ENCODE measurements at places on chromosomes 4 and X.
A peak's percentile ranks its signal among the peaks of the same experiment; 100 is the strongest.

DNA sequence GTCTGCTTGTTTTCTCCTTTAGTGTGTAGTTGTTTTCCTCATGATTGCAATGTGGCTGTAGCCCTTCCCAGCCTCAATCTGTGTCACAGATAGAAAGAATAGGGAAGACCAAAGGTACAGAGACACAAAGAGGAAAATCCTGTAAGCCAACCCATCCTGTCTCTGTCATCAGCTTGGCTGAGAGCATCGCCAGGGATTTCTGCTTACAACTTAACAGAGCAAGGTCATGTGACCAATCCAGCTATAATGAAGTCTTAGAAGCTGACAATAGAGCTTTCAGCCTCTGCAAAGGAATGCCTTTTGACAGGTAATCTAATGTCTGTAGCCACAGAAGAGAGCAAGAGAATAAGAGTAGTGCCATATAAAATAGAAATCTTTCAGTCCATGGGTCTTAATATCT lies 1598.0 kb upstream of the AGA start:
- DNase-seq = no peak

DNA sequence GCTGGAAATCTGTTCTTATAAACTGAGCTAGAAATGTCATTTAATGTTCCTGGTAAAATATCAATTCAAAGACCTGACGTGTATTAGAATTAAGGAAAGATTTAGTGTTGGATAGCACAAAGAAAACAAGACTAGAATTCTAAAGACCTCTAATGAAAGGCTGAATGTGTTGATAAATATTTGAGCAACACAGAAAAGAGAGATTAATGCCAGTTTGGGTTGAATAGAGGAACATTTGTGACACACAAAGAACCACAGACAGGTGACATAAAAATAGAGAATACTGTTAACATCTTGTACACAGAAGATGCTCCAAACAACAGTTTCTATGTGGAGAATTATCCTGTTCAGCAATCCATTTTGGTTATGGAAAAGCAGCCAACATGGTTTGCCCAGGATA lies 222.1 kb upstream of the GALNT7 start:
- DNase-seq = no peak

- DNase-seq = no peak
Measured at GRCh38 chr4:82903737-82904136, 3.2 kb downstream of the THAP9 start.

DNA sequence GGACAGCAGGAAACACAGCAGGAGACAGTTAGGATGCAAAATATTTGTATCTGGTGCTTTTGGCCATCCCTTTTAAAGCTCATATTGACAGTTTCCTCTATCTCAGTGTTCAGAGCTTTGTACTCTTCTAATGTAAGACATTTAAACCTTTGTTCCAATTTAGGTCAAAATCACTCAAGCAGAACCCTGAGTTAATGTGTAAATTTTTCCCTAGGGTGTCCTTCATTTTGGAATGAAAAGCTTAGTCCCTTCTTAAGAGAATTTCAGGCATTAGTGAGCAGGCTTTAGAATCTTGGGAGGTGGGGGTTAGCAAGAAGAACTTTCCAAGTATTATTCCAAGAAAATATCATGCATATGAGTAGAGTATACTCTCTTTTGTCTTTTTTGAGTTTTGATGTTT lies 188.7 kb downstream of the GBA3 start:
- no peak for DNase-seq

- DNase-seq = peak; percentile 4
Measured at GRCh38 chrX:9271789-9272525, 192.9 kb upstream of the TBL1X start.

GRCh38 chrX:116111497-116111896 lies 59.0 kb upstream of the AGTR2 start:
- no peak for DNase-seq

GRCh38 chr4:94523617-94524016 lies 71.9 kb downstream of the PDLIM5 start:
- peak; percentile 68 for DNase-seq

DNA sequence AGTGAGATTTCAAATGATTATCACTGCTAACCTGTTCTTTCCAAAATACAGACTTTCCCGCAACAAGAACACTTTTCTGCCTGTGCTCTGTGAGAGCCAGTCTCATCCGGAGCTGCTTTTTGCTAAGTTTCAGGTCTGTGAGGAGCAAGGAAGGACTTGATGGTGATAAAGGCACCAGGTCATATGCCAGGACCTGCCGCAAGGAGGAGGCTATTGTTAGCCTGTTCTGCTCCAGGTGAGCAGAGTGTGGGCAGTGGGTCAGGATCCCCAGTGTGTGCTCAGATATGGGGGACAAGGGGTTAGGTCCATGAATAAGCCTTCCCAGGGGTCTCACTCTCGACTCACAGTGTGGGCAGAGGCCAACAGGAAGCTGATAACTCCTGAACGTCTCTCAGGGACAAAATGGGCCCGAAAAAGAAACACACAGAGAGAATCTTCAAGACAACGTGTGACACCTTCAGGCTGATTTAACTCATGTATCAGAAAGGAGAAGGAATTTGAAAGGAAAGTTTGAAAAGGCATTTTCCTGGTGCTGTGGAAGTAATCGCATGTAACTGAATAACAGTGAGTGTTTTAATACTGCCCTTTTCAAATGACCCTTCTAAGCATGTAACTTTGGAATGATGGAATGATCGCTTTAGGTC lies 57.7 kb upstream of the PDLIM3 start:
- peak; percentile 65 for DNase-seq

DNA sequence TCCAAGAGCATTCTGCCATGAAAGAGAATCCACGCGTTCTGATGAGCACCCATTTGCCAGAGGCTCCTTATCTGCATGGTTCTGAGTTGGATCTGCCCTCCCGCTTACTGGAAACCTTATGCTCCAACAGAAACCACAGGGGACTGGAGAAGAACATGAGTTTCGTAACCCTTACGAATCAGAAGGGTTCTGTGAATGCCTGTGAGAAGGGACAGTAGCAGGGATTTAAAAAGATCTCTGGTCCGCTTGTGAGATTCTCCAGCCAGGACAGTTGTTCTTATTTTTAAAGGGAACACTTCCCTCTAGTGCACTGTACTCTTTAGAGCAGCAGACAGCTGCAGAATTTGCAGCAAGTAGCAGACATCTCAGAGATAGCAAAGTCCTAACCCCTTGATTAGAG lies 22.5 kb upstream of the CENPU start:
- DNase-seq = peak; percentile 74

- DNase-seq = peak; percentile 3
Measured at GRCh38 chr4:45693746-45694145, 430.1 kb downstream of the GABRG1 start.

GRCh38 chr4:127212701-127213100 lies 420.1 kb upstream of the INTU start:
- no peak for DNase-seq

DNA sequence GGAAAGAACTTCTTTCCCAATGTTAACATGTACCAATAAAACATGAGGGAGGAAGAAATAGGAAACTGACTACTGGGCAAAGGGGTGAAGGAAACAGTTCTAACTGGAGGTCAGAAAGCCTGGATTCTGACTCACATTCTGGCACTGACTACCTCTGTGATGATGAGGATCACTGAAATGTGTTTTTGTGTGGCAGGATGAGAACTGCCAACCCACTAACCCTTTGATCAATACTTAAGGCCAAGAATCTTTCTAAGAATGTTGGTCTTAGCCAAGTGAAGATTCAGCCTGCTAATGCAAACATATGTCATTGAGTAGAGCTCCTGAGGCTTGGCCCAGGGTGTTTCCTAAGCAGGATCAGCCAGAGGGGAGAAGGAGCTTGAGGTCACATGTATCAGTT lies 4.6 kb downstream of the ALAS2 start:
- no peak for DNase-seq

- DNase-seq = peak; percentile 35
Measured at GRCh38 chr4:130545596-130545995, 1449.6 kb downstream of the C4orf33 start.

- no peak for DNase-seq
Measured at GRCh38 chr4:184762100-184762499, 28.2 kb upstream of the CENPU start.

GRCh38 chr4:140626661-140627376 lies 58.1 kb upstream of the UCP1 start:
- DNase-seq = peak; percentile 29

- peak; percentile 51 for DNase-seq
Measured at GRCh38 chrX:57929373-57929772, 19.1 kb upstream of the ZXDA start.

DNA sequence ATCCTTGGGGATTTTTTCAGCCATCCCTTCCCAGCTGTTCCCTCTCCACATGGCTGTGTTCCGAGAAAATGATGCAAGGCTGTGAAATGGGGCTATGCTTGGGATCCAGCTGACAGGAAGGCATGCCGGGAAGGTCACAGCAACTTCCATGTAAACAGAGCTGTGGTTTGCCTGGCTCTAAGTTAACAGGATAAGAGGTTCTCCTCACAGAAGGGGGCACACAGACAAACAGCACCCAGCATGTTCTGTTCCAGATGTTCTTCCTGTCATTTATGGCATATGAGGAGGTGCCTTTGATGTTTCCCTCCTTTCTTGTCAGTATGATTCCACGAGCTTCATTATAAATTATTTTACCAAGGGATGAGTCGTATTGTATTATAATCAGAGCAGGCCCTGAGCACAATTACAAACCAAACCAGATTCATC lies 220.7 kb downstream of the ANTXR2 start:
- DNase-seq = peak; percentile 81

DNA sequence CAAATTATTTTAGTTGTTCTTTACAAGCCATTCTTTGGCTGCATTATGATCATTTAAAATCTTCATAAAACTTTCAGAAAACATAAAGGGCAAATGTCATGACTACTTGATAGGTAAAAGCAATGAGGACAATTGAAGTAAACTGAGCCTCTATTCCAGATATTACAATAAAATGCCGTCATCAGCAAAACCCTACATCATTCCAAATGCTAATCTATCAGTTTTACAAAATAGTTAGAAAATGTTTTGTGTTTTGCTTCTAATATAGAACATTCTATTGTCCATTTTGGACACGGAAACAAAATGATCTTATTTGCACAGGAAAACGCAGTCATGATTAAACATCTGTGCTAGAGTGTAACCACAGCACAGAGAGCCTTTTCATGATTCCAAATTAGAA lies 1330.6 kb upstream of the ADGRL3 start:
- DNase-seq = no peak

- no peak for DNase-seq
Measured at GRCh38 chr4:127622621-127622920, 10.2 kb upstream of the INTU start.

DNA sequence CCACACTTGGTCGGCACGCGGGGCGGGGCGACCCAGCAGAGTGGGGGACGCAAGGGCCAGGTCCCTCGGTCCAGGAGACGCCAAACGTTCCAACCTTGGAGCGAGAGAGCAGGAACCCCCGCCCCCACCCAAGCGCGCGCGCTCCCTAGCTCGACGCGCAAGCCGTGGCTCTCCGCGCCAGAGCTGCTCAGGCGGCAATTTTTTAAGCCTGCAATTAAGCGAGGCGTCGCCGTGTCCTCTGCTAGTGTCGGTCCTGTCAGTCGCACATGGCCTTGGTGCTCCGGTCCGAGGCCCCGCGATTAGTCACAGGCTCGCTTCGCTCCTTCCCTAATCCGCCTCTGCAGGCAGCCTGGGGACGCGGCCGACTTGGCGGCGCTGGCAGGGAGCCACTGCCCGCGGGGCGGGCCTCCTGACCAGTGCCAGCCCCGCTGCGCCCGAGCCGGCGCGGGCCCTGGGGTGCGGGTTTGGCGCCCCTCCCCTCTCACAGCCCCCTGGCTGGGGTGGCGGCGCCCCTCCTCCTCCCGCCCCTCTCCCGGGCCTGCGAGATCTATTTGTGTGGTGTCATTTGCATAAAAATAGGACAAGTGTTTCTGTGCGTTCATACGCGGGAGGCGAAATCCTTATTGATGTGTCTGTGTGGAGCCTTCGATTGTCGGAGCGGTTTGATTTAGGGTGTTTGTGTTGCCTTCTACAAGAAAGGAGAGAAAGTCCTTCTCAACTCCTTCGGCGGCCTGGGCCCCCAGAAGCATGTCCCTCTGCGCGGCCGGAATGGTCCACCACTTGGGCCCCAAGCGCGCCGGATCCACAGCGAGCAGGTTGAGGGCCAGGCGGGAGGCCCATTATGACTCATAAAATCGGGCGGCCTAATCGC lies 9.8 kb upstream of the BCOR start:
- DNase-seq = no peak

GRCh38 chr4:85268961-85269360 lies 206.0 kb upstream of the ARHGAP24 start:
- no peak for DNase-seq

GRCh38 chrX:74509989-74510388 lies 88.7 kb downstream of the SLC16A2 start:
- no peak for DNase-seq
